Stimulated activated CD8-positive, alpha-beta memory T cell treated with anti-CD3 and anti-CD28 coated beads, Interleukin-7, amount 100 ng/mL, for 4 hours (primary cell): ENCODE measurements at places on chromosomes 3 and 15.

GRCh38 chr3:3927965-3928364 lies 128.7 kb downstream of the LRRN1 start:
- DNase-seq, result no peak

DNA sequence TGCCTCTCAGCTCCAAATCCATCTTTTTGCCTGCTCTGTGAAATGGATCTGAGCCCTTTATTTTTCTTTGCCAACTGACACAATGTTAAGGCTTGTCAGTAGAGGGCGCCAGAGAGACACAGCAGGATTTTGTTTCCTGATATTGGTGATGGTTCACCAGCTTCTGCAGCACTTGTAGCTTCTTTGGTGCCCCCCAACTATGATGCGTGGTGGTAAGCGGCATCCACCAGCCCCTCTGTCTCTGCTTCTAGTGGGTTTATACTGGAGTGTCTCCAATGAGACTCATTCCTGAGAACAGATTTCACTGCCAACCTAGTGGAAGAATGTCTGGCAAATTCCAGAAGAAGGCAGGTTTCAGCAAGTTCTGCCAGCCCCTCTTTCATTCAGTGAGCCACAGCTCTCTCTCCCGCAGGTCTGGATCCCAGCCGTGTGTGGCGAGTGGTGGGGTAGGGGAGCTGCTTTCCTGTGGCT lies 471.9 kb upstream of the FRG2C start:
- no peak for DNase-seq

DNA sequence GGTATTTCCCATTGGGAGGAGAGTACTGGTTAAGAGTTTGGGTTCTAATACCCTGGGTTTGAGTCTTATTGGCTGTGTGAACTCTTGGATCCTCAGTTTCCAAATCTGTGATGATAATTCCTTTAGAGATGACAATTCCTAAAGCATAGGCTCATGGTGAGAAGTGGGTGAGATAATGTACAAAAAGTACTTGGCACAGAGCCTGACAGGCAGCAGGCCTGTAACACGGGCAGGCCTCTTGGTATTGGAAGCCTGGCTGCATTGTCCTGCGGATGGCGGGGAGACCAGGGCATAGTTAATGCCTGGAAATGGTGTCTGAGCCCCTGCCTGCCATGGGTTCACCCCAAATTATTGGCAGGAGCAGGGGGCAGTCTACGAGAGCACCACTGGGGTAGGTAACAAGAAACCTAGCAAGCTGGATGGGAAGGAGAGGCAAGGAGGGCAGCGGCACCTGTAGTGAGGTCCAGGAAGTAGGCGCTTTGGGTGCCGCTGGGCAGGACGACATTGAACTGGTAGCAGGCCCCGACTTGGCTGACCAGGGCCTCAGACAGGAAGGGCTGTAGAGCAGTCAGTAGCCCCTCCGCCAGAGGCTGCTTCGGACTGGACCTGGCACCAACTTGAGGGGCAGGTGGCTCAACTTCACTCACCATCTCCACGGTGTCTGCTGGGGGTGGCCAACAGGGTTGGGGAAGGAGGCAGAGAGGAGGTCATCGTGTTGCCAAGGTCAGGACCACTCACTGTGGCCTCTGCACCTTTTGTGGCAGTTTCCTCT lies 7.7 kb downstream of the STOML1 start:
- DNase-seq, result no peak

GRCh38 chr15:74620636-74621545 lies 5.3 kb downstream of the CLK3 start:
- peak; percentile 47 for DNase-seq

DNA sequence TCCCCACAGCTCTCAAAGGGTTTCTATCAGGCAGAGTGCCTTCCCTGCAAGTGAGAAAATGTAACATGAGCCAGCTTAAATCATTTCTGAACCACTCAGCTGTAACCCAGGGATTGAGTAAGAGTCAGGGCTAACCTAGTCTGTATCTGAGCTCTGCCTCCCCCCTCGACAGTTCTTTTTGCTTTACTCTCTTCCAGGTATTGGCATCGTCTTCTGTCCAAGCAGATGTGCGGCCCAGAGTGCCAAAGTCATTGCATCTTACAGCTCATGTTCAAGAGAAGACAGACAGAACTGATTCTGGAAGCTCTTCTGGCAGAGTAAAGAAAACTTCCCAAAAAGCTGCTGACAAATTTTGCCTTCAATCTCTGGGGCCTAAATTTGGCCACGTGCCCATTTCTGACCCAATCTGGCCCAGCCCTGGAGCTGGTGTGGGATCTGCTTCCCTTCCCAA lies 74.8 kb downstream of the ABHD5 start:
- DNase-seq, result no peak

- no peak for DNase-seq
Observed at GRCh38 chr3:75237477-75237876, 426.7 kb upstream of the FRG2C start.

DNA sequence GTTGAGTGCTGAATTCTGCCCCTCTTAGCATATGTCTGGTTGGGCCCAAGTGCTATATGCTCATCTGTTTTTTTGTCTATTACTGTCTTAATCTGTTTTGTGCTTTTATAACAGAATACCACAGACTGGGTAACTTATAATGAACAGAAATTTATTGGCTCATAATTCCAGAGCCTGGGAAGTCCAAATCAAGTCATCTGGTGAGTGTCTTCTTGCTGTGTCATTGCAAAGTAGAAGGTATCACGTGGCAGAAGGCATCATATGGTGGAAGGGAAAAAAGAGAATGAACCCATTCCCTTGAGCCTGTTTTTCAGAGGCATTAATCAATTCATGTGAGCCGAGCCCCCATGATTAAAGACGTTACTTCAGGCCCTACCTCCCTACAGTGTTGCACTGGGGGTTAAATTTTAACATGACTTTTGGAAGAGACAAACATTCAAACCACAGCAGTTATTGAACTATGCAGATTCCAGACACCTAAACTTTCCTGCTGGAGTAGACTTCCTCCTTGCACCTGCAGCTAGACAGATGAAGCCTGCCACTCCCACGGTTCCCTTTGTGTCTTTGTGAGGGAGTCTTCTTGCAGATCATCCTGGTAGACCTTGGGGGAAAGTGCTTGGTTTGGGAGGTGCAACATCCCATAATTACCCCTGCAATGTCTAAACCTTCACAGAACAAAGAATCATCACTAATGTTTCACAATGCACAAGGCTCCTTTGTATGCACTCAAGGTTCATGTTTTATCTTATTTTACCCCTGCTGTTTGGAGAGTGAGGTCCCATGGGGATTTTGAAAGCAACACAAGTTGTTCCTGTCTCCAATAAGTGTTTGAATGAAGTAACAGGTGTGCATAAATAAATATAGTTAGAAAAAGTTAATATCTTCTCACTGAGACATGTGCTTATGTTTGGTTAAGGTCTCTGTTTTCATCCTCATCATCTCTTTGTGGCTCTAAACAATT lies 64.7 kb upstream of the XCR1 start:
- DNase-seq, result no peak

GRCh38 chr15:94703596-94703995 lies 472.2 kb downstream of the MCTP2 start:
- DNase-seq, result no peak

- peak; percentile 33 for DNase-seq
Observed at GRCh38 chr3:184016811-184017671, 643 bp downstream of the ABCC5 start.

GRCh38 chr3:97835761-97836160 lies 13.9 kb downstream of the CRYBG3 start:
- DNase-seq, result no peak

DNA sequence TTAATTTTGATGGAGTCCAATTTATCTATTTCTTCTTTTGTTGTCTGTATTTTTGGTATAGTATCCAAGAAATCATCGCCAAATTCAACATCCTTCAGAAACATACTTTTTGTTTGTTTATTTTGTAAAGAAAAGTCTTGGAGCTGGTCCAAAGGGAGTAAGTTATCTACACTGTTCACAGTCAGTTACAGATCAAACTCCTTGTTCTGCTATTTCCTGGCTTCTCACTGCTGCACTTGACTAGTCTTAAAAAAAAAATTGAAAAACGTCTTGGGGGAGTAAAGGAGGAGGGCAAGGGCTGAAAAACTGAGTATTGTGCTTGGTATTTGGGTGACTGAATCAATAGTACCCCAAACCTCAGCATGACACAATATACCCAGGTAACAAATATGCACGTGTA lies 105.6 kb downstream of the NFKBIZ start:
- DNase-seq, result no peak

DNA sequence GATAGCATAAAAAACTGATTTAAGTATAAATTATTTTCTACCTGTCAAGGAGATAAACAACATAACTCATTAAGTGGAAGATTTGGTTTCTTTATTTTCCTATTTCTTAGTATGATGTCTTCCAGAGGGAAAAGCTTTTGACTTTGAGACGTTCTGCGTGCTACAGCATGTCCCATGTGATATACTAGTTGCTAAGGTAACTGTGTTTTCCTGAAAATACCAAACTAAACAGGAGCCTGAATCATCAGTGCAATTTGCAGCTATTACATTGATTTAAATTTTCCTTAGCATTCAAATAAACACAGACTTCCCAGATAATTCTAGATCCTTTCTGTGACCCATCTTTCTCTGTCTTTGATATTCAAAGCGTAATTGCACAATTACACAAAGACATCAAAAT lies 117.7 kb upstream of the P2RY1 start:
- DNase-seq, result no peak

DNA sequence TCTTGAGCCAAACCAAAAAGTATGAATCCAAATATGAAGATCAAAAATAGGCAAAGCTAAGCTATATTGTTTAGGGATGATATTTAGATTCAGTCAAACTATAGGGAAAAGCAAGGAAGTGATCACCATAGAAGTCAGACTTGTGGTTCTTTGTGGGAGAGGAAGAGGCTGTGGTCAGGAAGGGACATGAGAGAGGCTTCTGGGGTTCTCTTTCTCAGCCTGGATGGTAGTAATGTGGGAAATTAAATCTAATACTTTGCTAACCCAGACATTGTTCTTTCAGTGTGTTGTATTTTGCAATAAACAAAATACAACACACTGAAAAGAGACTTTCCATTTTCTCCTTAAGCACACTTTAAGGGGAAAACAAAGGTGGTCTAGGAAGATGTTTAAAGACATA lies 3.1 kb downstream of the CX3CR1 start:
- DNase-seq, result no peak

DNA sequence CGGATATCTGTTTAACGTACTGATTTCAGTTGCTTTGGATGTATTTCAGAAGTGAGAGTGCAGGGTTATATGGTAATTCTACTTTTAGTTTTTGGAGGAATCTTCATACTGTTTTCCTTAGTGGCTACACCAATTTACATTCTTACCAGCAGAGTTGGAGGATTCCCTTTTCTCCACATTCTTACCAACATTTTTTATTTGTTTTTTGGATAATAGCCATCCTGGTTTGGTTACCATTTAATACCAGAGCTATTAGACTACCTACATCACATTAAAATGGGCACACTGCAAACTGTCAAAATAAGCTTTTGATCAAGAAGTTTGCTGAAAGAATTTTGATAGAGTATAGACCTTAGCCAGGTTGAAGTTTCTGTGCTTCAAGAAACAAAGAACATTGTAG lies 217.2 kb upstream of the CFAP20DC start:
- no peak for DNase-seq

- DNase-seq, result no peak
Observed at GRCh38 chr3:173591401-173591800, 193.9 kb downstream of the NLGN1 start.

GRCh38 chr3:176767385-176767784 lies 429.9 kb downstream of the TBL1XR1 start:
- DNase-seq, result no peak

- DNase-seq, result no peak
Observed at GRCh38 chr3:44961888-44962287, 14.1 kb downstream of the ZDHHC3 start.

GRCh38 chr15:41544650-41545015 lies 576 bp upstream of the RPAP1 start:
- no peak for DNase-seq

- no peak for DNase-seq
Observed at GRCh38 chr3:73602170-73602569, 22.6 kb downstream of the PDZRN3 start.

DNA sequence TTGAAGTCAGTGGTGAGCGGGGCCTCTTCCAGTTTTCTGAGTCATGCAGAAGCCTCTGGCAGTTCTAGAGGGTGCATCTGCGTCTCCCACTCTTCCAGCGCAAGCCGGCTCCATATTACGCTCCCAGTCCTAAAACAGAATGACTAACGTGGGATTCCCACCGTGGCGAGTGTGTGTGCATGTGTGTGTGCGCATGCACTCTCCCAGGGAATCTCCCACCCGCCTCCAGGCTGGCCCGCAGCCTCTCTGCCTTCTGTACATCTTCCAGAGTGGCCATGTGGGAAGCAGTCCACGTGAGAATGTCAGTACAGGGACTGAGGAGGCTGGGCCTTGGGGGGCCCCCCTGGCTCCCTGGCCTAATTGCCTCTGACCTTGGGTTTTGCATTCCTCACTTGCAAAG lies 87.7 kb downstream of the LSM3 start:
- no peak for DNase-seq

DNA sequence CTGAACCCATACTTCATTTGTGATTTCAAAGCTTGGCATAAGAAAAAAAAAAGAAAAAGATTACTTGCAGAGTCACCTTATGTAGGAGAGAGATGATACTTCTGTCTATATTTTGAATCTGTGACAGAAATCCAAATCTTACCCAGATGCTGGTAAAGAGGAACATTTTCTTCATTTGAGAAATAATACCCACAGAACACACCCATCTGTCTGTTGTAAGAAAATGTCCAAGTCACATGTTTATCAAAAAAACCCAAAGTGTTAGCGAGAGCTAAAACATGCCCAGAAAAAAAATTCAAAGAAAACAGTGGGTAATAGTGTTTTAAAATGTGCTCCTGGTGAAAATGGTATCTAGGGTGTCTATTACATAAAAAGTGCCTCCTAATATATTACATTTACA lies 18.0 kb upstream of the RAP2B start:
- no peak for DNase-seq

- no peak for DNase-seq
Observed at GRCh38 chr3:78050276-78051065, 1010.6 kb downstream of the ROBO2 start.

GRCh38 chr15:42332331-42332730 lies 27.0 kb upstream of the CAPN3 start:
- no peak for DNase-seq

- no peak for DNase-seq
Observed at GRCh38 chr3:195802795-195803194, 8.9 kb downstream of the MUC4 start.

DNA sequence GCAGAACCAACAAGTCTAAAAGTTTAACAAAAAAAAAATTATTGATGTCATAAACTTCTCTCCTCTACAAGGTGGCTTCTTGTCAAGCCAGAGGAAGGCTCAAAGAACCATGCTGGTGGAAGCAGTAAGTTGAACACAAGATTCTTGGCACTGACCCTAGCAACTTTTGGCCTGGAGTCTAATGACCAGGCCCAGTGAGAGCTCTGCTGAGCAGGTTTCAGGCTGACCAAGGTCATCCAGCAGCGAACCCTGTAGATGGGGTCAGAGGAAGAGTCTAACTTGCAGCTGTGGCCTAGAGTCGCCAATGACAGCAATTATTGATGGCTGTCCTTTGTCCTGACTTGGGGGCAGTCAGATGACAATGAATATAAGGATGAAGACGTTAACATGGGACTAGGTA lies 43.1 kb upstream of the PDZRN3 start:
- DNase-seq, result no peak
